ENCODE measurements at places on chromosomes 12 and 14. TPM values are rescaled to one million over a fixed set of nuclear protein-coding genes. Genes with fewer than 3 reads are reported as not detected.

PTPRR gene
- 0.27 TPM for total RNA-seq

MIPOL1 gene
- total RNA-seq, result 15.4 TPM

NOXRED1 gene
- total RNA-seq, result 0.66 TPM

ADAM20 gene
- total RNA-seq, result 0.57 TPM

ACVRL1 gene
- total RNA-seq, result 2.5 TPM

TMPRSS12 gene
- total RNA-seq, result not detected

CFAP54 gene
- total RNA-seq, result 0.25 TPM

MLF2 gene
- total RNA-seq, result 309 TPM

TGM1 gene
- total RNA-seq, result 5.6 TPM

RTL1 gene
- total RNA-seq, result not detected
